ENCODE measurements at places on chromosomes 5 and 9.

DNA sequence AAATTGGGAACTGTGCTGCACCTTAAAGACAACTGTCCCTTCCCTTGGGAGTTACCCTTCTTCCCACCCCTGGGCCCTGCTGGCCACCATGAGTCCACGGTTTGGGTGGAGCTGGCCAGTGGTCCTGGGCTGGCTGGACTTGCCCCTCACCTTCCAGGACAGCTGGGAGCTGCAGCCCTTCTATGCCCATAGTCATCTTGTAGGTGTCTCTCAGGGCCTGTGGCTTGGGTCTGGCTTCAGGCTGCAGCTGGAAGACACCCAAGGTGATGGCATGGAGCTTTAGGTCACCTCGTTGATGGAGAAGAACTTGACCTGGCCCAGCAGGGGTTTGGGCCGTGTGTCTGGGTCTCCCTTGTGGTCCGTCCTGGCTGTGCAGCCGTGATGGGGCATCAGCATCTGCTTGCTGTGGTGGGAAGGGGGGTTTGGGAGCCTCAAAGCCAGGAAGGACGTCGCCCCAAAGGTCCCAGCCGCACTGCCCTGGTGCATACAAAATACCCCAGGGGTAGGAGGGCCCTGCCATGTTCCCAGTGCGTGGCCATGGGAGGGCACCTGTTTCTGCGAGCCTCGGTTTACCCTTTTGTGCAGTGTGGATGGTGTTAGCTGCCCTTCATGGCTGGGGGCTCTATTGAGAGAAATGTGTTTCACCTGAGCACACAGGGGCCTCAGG is 8.9 kb downstream of the WNK2 start:
- DNase-seq = no peak

- DNase-seq = no peak
Observed at GRCh38 chr5:56671571-56671970, 143.8 kb upstream of the MAP3K1 start.

GRCh38 chr9:549455-549997 is 292.0 kb upstream of the DMRT1 start:
- no peak for DNase-seq

DNA sequence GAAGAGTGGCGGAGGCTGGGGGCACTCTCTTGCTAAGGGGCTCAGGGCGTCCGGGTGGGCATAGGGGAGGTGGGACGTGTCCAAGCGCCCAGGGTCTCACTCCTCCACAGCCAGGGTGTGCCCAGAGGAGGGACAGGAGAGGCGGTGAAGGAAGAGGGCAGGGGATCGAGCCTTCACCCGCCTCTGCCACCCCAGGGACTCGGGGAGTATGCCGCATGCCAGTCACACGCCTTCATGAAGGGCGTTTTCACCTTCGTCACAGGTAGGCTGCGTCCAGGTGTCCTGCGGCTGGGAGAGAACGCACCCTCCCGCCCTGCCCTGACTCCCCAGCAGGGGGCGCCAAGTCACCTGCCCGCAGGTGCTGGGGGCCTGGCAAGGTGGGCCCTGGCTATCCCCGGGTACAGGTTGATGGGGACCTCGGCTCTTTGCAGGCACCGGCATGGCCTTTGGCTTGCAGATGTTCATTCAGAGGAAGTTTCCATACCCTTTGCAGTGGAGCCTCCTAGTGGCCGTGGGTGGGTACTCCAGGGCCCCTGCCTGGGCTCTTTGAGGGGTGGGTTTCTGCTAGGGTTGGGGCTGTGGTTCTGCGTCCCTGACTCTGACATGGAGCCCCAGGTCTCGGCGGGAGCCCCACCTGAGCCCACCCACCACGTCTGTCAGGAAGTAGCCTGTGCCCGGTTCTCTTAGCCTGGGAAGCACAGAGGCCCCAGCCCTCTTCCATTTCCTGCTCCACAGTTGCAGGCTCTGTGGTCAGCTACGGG is 552 bp downstream of the TMEM141 start:
- peak; percentile 31 for DNase-seq

GRCh38 chr5:123398058-123398733 is 25.0 kb downstream of the CEP120 start:
- DNase-seq = no peak

Measured in HT1080 (cell line).